Stimulated activated naive CD8-positive, alpha-beta T cell treated with anti-CD3 and anti-CD28 coated beads, Interleukin-15, amount 100 ng/mL, for 72 hours (primary cell): ENCODE measurements at places on chromosomes 1 and 21.

DNA sequence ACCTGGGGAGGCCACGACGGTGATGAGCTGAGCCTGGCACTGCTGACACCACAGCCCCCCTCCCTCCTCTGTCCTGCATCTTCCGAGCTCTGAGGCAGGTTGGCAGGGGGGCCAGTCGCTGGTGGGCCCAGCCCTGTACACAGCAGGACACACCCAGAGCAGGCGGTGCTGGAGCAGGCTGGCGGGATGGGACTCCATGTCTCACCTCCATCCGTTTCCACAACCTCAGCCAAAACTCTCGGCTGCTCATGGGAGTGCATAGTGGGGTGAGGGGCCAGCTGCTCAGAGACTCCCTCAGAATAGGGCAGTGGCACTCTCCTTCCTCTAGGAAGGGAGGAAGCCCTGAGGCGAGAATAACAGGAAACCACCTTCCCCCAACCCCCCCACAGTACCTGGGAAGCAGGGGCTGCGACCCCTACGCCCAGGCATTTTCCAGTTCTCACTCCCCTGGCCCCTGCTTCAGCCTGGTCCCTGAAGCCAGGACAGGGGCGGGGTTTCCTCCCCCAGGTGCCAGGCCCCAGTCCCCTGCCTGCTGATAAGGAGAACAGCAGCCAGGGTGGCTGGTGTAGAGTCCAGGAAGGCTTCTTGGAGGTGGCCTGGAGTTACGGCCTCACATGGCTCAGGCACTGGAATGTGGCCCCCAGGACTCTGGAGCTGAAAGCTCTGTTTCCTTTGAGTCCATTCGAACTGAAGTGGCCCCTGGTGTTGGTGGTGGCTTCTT, 3.2 kb upstream of the IBA57 start:
- no peak for DNase-seq

DNA sequence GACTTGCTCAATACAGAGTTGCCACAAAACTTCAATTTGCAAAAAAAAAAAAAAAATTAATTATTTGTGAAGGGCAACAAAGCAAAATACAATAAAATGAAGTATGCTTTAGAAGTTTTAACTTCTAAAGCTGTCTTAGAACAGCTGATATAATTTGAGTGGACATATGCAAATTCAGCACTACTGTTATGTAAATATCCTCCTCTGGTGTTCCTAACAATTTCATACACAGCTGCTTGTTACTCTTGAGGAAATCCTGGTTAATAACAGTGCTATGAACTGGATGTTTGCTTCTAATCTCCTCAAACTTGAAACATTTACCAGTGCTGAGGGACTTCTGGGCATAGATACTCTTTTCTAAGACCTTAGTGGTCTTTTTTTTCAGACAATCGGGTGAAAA, 69.6 kb upstream of the COL24A1 start:
- DNase-seq = no peak

- DNase-seq = no peak
These were observed 28.5 kb downstream of the TNN start for GRCh38 chr1:175095978-175096607.

DNA sequence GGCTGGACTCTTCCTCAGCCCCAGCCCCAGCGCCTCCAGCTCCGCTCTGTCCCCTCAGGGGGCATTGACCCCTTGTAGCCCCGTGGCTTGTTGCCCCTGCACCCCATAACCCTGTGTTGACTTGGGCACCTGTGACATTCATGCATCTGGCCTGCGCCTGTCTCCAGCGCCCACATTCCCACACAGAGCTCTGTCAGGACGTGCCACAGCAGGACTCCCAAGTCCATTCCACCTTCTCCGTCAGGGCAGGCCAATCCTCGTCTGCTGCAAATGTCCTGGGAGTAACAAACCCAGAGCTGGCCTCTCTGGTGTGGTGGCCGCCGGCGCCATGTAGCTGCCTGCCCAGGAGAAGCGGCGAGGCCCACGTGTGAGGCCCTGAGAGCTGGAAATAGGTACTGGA, 60.6 kb downstream of the AGPAT3 start:
- no peak for DNase-seq

- DNase-seq = no peak
These were observed 22.8 kb upstream of the RNU1-4 start for GRCh38 chr1:16717336-16718098.

DNA sequence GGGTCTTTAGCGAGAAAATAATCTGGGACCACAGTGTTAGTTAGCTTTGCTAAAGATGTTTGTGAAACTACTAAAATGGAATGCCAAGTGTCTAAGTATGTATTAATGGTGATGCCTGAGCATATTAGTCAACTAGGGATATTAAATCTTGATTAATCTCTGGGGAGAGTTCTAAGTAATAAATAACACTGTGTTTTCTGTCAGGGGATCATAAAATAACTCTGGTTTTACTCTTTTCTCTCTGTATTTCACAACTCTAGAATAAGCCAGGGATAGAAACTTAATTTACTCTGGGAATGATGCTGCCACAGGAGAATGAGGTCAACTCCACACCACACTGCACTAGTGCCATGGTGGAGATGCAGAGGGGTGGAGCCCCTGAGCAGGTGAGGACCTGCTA, 399.2 kb downstream of the PTBP2 start:
- DNase-seq = no peak

GRCh38 chr1:198763298-198763714, 124.5 kb downstream of the PTPRC start:
- no peak for DNase-seq

- DNase-seq = no peak
These were observed 89.4 kb upstream of the PGD start for GRCh38 chr1:10309243-10310011.

GRCh38 chr1:9439074-9439761, 100.0 kb upstream of the SLC25A33 start:
- DNase-seq = no peak

DNA sequence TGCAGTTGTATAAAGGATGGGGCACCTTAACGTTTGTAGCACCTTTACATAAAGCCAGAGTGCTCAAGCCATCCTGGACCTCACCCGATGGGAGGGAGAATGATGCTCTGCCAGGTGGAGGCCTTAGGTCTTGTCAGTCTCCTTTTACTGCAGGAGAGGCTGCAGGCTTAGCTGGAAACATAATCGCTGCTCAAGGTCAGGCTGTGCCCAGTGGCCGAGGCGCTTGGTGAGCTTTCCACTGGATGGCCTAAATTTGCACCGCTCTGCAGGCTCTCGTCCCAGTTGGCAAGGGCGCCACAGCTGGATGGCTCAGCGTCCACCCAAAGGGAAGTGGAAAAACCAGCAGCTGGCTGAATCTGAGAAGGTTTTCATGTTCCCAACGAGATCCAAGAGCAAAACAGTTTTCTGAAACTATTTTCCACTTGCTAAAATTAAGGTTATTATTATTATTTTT, 438.9 kb downstream of the CAMTA1 start:
- no peak for DNase-seq

GRCh38 chr1:207911856-207912760, 1.2 kb upstream of the CD34 start:
- no peak for DNase-seq

DNA sequence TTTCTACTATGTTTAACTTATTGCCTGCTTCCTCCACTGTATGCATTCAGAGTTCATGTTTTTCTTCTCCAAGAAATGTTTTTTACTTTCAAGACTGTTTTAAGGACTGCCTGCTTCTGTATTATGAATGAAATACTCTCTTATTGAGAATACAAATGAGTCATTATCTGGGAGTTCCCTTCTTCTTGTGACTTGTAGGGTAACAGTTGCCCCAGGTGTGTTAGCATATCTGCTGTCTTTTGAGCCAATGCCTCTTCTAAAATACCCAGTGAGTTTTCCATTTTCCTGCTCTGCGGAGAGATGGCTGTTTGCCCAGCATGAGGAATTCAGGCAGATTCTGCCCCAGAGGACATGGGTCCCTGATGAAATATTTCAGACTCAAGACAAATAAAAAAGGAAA, 34.1 kb upstream of the ST6GALNAC5 start:
- DNase-seq = no peak

- no peak for DNase-seq
These were observed 380.0 kb upstream of the ADGRL2 start for GRCh38 chr1:81420760-81421159.

DNA sequence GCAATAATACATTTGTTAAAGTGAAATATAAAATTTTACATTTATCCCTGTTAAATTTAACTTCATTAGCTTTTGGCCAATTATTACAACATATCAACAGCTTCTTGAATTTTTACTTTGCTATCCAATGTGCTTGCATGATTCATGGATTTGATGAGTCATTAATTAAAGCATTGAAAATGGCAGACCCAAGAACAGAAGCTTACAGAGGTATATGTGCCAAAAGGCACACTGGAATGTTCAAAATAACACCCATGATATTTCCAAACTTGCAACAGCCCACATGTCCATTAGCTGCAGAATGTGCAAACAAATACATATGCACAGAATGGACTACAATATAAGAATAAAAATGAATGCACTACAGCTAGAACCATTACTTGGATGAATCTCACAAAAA, 76.4 kb upstream of the MAN1A2 start:
- no peak for DNase-seq

DNA sequence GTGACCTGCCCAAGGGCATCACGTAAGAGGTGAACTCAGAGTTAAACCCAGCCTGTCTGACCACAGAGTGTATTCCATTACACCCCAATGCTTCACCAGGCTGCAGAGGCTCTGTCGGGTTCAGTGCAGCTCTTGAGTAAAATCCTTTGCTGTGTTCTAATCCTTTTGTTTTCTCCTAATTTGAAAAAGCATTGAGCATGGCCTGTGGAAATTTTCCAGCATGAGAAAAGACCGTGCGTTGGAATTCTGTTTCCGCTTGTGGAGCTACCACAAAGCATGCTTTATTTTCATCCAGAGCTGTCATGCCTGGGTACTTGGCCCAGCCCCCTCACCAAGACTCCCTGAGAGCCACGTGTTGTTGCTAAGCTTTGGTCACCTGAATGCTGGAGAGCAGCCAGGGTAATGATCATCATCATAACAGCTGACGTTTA, 317.6 kb downstream of the PRDM2 start:
- DNase-seq = no peak

DNA sequence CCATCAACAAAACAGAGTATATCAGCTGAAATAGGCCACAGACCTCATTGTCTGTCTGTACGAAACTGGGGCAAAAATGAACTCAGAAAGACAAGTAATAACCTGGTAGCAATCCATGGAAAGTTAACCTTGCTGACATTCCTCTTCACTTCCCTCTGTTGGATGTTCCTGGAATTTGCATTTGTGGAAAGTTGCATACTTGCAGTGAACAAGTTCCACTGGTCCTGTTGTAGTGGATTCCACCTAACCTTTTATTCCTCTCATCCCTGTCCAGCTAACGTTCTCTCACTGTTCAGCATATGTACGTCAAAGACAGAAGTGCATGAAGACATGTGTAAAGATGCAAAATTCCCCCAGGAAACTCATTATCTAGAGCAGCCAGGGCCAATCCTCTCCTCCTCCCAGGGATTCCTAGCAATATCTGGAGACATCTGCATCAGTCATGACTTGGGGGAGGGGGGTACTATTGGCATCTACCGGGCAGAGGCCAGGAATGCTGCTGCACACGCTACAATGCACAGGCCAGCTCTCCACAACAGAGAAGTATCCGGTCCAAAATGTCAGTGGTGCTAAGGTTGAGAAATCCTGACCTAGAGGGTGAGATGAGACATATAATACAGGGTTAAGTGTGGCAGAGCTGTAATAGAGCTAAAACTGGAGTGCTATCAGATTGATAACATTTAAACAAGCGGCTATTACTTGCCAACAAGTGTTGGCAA, 8.2 kb downstream of the LPAR3 start:
- DNase-seq = no peak

- no peak for DNase-seq
These were observed 6.2 kb downstream of the CSRP1 start for GRCh38 chr1:201500670-201501120.

GRCh38 chr1:153402226-153402625, 11.4 kb upstream of the S100A8 start:
- no peak for DNase-seq

DNA sequence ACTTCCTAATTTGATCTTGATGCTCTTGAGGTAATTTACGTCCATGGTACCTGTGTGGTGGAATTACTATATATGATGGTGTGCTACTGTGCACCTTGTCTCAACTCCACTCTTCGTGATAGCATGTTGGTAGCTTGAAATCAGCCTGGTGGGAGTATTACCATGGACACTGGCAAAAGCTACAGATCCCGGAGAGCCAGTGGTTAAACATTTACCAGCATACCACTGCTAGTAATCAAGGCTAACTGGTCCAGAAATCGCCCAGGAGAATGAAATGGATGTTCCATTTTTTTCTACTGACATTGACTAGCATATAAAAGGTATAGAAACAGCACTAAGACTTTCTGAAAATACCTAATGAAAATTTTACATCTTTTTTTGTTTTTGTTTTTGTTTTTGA, 30.6 kb downstream of the ELK4 start:
- DNase-seq = no peak

DNA sequence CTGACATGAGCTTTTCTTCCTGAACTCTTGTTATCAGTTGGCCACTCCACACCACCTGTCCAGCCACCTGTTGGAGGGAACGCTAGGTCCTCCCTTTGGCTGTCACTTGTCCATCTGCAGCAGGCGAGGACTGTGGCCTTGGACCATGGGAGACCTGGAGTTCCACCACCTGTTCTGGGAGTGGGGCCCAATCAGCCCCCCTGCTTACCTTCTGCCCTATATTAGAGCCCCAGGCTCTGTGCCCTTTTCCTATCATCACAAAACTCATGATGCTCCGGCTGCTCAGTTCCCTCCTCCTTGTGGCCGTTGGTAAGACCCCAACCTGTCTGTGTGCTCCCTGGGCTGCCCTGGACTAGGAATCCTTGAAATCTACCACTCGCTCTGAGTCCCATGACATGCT, at the start of gene CELA3A:
Gene CELA3A (plus strand): TSS at position 249 of the 400 bp plus-strand sequence. CDS start 18 bp downstream, at position 267.
- DNase-seq = no peak

DNA sequence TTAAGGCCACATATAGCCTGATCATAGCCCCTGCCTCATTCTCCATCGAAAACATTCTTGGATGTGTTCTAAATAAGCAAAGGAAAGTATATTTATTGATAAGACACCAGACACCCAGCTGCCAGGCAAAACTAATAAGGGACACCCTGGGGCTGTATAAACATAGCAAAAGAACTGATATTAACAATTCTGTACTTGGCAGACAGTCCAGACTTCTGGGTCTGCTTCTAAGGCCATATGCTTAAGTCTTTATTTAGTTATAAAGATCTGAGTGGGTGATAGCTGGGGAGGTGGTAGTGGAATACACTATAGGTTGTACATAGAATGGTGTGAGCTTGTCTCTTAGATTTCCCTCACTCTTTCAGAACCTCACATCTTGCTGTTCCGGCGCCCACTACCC, 3.9 kb downstream of the CKS1B start:
- DNase-seq = no peak

- no peak for DNase-seq
These were observed 180.0 kb downstream of the SDCCAG8 start for GRCh38 chr1:243435836-243436235.

- DNase-seq = no peak
These were observed 193.6 kb downstream of the RGS7 start for GRCh38 chr1:241163363-241163762.
